ENCODE measurements at places on chromosomes 11 and 22.

DNA sequence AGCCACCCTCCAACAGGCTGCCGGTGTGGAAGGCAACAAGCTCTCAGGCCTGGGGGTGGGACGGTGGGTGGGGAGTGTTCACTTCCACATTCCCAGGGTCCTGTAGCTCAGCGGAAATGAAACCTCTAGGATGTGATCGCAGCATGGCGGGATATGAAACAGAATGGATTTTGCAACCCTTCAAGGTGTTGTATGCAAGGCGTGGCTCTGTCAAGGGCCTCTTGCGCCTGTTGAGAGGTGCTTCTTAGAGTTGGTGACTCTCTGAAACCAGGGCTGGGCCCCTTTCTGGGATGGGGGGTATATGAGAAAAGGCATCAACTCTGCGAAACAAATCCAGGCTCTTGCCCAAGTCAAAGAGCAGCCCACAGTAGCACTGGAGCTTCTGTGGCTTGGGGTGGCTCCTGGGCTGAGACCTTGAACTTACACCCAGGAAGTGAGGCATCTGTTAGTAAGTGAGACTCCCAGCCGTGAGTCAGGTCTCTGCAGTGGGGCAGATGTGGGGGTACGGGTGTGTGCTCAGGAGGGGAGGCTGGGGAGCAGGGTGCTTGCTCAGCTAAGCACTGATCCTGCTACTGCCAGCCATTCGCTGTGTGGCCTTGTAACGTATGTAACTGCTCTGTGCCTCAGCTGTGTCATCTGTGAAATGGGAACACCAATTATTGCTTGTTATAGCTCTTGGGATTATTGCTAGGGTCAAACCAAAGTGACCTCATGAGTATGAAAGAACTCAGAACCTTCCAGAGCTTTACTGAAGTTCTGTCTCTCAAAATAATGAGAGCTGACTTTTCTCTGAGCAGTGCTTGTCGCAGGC lies 28.3 kb downstream of the NECTIN1 start:
- no peak for DNase-seq

GRCh38 chr11:122177238-122177637 lies 61.2 kb upstream of the BLID start:
- DNase-seq = no peak

DNA sequence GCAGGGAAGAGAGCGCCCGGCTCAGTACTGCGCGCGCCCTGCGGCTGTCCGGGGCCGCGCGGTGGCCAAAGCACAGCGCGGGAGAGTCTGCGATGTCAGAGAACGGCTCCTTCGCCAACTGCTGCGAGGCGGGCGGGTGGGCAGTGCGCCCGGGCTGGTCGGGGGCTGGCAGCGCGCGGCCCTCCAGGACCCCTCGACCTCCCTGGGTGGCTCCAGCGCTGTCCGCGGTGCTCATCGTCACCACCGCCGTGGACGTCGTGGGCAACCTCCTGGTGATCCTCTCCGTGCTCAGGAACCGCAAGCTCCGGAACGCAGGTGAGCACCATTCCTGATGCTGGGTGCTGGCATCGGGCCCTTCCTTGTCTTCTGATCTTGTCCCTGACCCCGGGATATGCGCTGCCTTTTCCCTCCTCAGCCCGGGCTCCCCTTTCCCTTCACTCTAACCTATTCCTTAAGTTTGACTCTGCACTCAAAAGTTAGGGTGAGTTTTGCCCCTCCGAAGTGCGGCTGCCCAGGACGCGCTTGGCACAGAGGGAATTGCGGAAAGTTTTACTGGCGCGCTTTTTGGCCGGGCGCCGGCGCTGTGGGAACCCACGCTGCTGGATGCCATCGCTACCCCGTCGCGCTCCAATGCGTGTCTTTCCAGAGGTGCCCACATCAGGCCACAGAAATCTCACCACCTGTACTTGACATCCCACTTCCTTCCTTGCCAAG lies at the start of gene MTNR1B:
Gene MTNR1B (plus strand): TSS at position 18 of the 714 bp plus-strand sequence. CDS start 75 bp downstream, at position 93.
- DNase-seq = no peak

GRCh38 chr11:44397586-44398178 lies 87.7 kb upstream of the ALX4 start:
- DNase-seq = no peak

DNA sequence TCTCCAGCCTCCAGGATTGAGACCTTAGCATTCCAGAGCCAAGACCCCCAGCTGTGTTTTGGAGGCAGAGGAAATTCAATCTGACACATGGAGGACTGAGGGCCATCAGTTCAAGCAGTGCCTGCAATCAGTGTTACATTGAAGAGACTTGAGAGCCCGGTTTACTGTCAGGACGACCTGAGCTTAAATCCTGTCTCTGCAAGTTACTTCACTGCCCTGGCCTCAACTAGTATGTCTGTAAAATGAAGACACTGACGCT lies 35.1 kb downstream of the TRIM29 start:
- no peak for DNase-seq

DNA sequence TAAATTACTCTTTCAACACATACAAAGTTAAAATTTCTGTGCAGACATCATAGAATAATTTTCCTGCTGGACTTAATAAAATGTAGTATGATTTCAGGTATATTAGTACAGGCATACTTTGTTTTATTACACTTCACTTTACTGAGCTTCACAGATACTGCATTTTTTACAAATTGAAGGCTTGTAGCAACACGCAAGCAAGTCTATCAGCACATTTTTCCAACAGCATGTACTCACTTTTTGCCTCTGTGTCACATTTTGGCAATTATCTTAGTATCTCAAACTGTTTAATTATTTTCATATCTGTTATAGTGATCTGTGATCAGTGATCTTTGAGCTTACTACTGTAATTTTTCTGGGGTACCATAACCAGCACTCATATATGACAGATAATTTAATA lies 44.5 kb downstream of the BBOX1 start:
- no peak for DNase-seq

DNA sequence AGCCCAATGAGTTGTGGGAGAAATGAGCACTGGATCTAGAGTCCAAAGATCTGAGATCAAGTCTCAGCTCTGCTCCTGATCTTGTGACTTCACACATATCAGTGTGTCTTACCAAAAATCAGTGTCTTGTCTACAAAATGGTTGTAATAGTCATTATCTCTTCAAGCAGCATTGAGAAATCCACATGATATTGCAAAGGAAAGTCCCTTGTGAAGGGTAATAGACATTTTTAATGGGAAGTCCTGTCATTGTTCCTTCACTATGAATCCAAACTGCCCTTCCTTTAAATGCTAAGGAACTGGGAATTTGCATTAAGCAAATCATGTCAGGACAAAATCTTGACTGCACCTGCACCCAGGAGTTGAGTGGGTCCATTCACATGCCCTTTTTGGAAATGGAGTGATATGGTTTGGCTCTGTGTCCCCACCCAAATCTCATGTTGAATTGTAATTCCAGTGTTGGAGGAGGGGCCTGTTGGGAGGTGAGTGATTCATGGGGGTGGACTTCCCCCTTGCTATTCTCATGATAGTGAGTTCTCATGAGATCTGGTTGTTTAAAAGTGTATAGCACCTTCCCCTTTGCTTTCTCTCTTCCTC lies 51.1 kb downstream of the COMMD9 start:
- DNase-seq = no peak
